ENCODE measurements at places on chromosomes 11 and 22. TPM values are rescaled to one million over a fixed set of nuclear protein-coding genes. Genes with fewer than 3 reads are reported as not detected.

DNA sequence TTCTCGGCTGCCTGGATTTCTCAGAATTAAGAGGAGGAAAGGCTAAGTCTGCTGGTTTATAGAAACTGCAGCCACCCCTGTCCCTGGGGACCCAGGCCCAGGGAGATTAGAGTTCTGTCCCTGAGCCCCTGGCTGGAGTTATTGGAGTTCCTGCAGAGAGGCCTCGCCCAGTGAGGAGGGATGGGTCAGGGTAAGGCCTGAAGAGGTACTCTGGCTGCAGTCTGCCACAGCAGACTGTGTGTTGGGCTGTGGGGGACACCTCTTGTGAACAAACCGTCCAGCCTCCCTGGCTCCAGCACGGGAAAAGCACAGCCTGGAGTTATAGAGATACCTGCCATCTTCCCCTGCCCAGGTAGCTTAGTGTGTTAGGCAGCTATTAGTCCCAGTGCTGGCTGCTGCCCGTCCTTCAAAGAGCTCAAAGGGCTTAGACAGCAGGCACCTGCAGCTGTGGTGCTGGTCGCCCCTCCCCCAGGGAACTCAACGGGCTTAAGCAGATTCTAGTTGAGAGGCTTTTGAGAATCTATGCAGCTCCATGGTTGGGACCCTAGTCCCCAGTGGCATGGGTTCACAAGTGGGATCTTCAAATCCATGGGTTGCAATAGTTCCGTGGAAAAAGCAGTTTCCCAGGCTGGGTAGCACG, 36.6 kb upstream of the MUC15 start:
- no peak for DNase-seq

DNA sequence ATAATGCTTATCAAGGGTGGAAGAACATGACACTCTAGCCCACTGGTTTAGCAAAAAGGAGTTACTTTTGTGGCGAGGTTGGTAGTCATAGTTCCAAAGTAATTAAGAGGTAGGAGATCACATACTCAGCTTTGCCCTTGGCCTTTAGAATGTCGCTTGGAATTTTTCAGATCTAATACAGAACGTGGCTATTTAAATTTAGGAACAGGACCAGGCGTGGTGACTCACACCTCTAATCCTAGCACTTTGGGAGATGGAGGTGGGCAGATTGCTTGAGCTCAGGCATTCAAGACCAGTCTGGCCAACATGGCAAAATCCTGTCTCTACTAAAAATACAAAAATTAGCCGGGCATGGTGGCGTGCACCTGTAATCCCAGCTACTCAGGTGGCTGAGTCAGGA, 26.1 kb upstream of the ZNRF3 start:
- DNase-seq, result no peak

- DNase-seq, result no peak
Observed at GRCh38 chr11:35723913-35724312, 61.3 kb downstream of the TRIM44 start.

- no peak for DNase-seq
Observed at GRCh38 chr22:35409783-35410662, 10.1 kb downstream of the MCM5 start.

- peak; percentile 77 for DNase-seq
Observed at GRCh38 chr22:39453765-39454378, 2.9 kb upstream of the MGAT3 start.

- DNase-seq, result peak; percentile 89
Observed at GRCh38 chr22:43515902-43516301, 104.1 kb downstream of the MPPED1 start.

DNA sequence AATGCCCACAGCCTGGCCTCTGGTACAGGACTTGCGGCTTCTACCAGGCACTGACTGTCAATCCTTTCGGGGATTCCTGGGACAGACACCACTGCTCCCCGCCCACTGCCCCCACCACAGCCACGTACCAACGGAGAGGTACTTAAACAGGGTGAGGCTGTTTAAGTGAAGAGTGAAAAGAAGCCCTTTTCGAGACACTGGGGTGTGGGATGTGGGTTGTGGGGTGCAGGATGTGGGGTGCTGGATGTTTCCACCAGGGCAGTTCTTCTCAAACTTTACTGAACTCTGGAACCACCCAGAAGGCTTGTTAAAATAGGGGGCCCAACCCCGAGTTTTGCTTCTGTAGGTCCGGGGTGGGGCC, 34.2 kb upstream of the PRR5 start:
- DNase-seq, result peak; percentile 46

GRCh38 chr11:101786916-101787315, 127.9 kb upstream of the CEP126 start:
- no peak for DNase-seq

GRCh38 chr11:27317751-27318150, 45.3 kb downstream of the CCDC34 start:
- peak; percentile 30 for DNase-seq

- DNase-seq, result no peak
Observed at GRCh38 chr11:22808571-22809197, 20.9 kb downstream of the SVIP start.

- no peak for DNase-seq
Observed at GRCh38 chr11:100759106-100759505, 72.0 kb downstream of the ARHGAP42 start.

DNA sequence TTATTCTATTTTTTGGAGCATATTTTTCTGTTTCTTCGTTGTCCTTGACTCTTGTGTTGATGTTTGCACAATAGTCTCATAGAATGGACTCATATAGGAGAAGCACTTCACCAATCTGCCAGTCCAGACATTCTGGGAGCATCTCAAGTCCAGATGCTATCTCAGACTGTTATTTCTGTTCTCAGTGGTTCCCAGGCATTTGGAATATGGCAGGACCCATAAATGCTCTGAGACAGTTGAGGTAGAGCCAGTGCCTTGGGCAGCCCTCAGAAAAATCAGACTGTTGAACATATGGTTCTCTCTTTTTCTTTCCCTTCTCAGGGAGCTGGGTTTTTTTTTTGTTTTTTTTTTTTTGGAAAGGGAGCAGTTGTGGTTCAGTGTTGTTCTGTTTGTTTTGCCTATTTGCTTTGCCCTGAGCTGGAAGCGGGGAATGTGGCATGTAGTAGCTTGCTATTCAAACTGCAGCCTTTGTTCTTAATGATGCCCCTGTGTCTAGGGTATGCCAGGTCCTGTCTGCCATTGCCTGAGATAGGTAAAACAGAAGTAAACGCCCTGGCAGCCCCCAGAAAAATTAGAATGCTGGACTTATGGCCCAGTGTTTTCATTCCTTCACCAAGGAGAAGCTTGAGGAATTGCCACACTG, 3.7 kb upstream of the MS4A2 start:
- no peak for DNase-seq

- DNase-seq, result peak; percentile 83
Observed at GRCh38 chr11:112555491-112556364, 295.1 kb upstream of the PLET1 start.

- no peak for DNase-seq
Observed at GRCh38 chr11:126327281-126328000, 23.6 kb downstream of the DCPS start.

- DNase-seq, result no peak
Observed at GRCh38 chr22:20840646-20841371, 17.8 kb downstream of the PI4KA start.

- no peak for DNase-seq
Observed at GRCh38 chr11:11313902-11314692, 39.0 kb downstream of the CSNK2A3 start.

DNA sequence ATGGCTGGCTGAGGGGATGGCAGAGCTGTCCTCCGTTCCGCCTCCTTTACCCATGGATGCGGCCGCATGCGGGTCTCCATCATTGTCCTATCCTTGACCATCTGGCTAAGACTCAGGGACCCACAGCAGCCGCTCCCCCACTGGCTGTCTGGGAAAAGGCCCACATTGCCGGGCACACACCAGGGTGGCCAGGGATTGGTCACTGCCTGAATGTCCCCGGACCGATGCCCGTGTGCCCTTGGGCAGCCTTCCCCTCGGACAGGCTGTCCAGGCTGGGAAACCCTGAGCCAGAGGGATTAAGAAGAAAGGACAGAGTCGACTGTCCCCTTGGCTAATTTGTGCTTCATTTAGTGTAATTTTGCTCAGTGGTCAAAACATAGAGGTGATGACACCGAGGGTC, 22.5 kb downstream of the H19 start:
- no peak for DNase-seq

- peak; percentile 87 for DNase-seq
Observed at GRCh38 chr11:134275534-134276395, at the start of gene GLB1L3. TSS of gene GLB1L3 (plus strand) at chr11:134276379. CDS start at chr11:134276741, 362 bp downstream.

- no peak for DNase-seq
Observed at GRCh38 chr11:28627690-28628255, 519.6 kb downstream of the METTL15 start.

GRCh38 chr11:91047882-91048281, 825.0 kb upstream of the CHORDC1 start:
- no peak for DNase-seq

DNA sequence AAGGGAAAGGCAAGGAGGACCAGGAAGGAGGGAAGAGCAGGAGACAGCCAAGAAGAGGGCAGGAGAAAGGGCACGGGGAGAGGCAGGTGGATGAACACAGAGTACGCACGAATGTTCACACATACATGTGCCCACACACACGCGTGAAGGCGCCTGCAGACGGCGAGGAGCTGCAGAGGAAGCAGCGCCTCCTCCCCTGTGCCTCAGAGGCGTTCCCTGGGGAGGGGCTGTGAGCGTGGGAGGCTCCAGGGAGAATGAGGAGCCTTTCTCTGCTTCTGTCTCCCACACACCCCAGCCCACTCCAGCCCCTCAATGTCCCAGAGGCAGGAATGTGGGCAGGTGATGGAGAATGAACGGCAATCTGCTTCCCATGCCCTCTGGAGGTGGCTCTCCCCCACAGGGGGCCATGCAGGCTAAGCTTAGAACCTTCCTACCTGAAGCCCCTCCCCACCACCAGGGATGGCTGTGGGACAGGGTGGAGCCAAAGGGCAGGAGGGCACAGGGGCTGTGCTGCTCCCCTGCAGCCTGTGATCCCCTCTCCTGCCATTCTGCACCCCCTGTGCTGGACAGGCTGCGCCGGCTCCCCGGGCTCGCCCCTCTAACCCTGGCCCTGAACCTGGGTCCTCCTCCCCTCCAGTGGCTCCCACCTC, 25.3 kb downstream of the PPM1F start:
- DNase-seq, result peak; percentile 87

GRCh38 chr22:24146194-24146616, 35.1 kb upstream of the SUSD2 start:
- DNase-seq, result peak; percentile 89

GRCh38 chr11:113179181-113179704, 135.1 kb upstream of the TTC12 start:
- DNase-seq, result no peak

DNA sequence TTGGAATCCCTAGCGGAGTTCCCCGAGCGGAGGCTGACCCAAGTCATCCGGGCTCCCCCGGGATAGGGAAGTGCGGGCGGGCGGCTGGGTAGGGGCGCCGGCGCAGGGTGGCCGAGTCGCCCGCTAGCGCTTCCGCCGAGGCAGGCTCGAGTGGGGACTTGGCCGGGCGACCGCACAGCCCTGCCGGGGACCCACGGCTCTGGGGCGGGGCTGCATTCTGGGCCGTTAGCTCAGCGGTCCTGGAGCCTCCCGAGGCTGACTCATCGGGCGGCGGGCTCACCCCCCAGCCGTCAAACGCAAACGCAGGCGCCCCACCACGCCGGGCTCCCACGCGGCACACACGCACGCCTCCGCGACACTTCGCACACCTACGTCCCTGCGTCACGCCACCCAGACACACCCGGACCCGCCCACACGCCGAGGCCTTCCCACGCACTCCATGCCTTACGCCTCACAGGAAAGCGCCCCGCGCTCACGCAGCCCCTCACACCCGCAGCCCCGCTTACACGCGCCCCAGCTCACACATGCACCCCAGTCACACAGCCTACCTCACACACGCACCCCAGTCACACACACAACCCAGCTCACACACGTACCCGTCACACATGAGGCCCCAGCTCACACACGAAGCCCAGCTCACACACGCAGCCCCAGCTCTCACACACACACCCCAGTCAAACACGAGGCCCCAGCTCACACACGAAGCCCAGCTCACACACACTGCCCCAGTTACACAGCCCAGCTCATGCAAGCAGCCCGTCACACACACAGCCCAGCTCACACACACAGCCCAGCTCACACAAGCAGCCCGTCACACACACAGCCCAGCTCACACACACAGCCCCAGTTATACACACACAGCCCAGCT, 1.2 kb downstream of the PHLDB1 start:
- peak; percentile 76 for DNase-seq

- DNase-seq, result peak; percentile 98
Observed at GRCh38 chr22:31970490-31971444, 26.4 kb downstream of the YWHAH start.

DNA sequence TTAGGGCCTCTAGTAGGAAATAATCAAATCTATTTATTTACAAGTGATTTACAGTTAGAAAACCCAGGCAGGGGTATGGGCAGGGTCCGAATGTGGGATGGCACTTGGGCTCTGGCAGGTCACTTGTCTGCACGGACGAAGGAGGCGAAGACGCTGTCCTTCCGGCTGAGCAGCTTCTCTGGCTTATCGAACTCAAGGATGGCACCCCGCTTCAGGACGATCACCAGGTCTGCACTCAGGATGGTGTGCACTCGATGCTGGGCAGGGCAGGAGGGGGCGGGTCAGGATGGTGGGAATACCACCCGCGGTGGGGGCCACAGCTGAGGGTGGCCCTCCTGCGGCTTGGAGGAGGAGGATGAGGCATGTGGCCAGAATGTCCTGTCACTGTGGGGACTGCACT, 4.4 kb upstream of the KCNJ11 start:
- DNase-seq, result peak; percentile 29

- no peak for DNase-seq
Observed at GRCh38 chr11:9643751-9644150, 20.1 kb upstream of the SWAP70 start.

The FBXO7 gene
- 105 TPM for total RNA-seq

The PATZ1 gene
- 43.0 TPM for total RNA-seq

The FREY1 gene
- total RNA-seq, result 2.3 TPM

The OR10A3 gene
- total RNA-seq, result not detected

The SEC14L6 gene
- total RNA-seq, result 0.17 TPM

The CCDC86 gene
- total RNA-seq, result 17.6 TPM

The C11orf58 gene
- 118 TPM for total RNA-seq

The GLYAT gene
- total RNA-seq, result not detected

The CECR2 gene
- 66.3 TPM for total RNA-seq

The CRYBB3 gene
- total RNA-seq, result 0.10 TPM

The MSANTD2 gene
- 10.3 TPM for total RNA-seq

The CXCR5 gene
- not detected for total RNA-seq

The MMP20 gene
- not detected for total RNA-seq

Data from H7 (cell line).